ENCODE measurements at places on chromosomes 7 and 10.

- DNase-seq = no peak
Observed at GRCh38 chr7:69953136-69954067, 355.1 kb downstream of the AUTS2 start.

DNA sequence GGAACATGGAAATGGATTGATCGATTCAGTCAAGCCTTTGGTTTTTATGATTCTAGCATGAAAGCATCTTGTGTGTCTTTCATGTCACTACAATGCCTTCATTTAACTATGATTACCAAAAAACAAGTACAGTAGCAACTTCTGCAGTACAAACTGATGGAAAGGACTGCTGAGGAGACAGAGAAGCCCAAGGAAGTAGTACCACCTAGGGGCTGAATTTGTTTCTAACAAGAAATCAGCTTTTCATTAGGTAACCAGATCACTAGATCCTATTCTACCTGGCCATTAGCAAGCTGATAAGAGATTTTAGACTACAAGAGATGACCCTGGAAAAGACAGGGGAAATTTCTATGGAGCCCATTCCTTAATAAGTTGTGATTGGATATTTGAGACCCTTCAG, 3.2 kb upstream of the IFIT1 start:
- no peak for DNase-seq

DNA sequence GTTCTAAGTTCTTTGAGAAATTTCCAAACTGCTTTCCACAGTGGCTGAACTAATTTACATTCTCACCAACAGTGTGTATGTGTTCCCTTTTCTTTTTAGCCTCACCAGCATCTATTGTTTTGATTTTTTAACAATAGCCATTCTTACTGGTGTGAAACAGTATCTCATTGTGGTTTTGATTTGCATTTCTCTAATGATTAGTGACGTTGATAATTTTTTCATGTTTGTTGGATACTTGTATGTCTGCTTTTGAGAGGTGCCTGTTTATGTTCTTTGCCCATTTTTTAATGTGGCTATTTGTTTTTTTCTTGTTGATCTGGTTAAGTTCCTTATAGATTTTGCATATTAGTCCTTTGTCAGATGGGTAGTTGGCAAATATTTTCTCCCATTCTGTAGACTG, 191.4 kb downstream of the AGMO start:
- no peak for DNase-seq

- DNase-seq = no peak
Observed at GRCh38 chr10:60454336-60454735, 64.7 kb upstream of the ANK3 start.

DNA sequence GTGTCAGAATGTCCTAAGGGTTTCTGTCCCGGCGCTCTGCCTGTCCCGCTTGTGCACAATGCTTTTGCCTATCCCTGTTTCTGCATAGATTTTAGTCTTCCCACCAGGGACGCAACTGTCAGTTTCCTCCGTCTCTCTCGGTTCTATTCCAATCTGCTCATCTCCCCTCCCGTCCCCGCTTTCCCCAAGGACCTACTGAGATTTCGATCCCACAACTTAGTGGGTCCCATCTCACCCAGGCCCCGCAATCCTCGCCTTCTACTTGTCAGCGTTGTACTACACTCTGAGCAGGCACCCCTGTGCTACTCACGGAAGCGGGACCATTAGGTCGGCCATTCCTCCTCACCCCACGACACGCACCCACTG, 519 bp upstream of the ZNF655 start:
- DNase-seq = no peak

DNA sequence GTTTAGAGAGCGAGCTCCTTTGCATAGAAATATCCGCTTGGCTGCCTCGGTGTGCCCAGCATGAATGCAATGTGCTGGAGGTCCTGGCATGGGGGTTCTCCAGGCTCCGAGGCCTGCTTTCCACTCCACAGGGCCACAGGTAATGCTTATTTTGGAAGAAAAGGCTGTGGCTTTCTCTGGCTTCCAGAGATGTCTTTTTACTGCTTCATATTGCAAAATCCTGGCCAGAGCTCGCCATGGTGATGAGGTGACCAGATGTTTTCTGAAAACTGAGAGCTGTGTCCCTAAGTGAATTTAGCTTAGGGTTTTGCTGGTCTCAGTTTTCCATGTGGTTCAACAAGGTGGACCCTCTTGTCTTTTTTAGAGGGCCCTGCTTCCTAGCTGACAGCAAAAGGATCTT, 65.2 kb downstream of the BMPER start:
- DNase-seq = no peak

- DNase-seq = no peak
Observed at GRCh38 chr7:116950889-116951351, 2.4 kb upstream of the ST7 start.

- DNase-seq = no peak
Observed at GRCh38 chr7:88399696-88400240, 93.1 kb upstream of the STEAP4 start.

- no peak for DNase-seq
Observed at GRCh38 chr7:130909161-130909836, 175.3 kb upstream of the KLF14 start.

- DNase-seq = no peak
Observed at GRCh38 chr10:1461016-1461415, 276.3 kb downstream of the ADARB2 start.

- no peak for DNase-seq
Observed at GRCh38 chr7:27697861-27698430, 35.3 kb upstream of the HIBADH start.

DNA sequence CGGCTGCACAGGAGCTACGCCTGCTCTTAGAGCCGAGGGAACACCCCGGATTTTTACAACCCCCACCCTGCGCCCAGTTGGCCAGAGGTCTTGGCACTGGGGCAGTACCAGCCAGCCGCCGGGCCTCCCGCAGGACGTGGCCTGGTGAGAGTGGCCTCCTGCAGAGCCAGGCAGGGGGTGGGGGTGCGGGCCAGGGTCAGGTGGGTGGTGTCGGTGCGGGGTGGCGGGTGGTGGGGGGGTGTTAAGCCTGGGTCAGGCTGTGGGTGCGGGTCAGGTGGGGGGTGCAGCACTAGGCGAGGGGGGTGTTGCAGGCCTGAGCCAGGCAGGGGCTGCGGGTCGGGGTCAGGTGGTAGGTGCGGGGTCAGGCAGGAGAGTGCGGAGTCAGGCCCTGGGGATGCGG, 647 bp downstream of the ECHS1 start:
- no peak for DNase-seq

DNA sequence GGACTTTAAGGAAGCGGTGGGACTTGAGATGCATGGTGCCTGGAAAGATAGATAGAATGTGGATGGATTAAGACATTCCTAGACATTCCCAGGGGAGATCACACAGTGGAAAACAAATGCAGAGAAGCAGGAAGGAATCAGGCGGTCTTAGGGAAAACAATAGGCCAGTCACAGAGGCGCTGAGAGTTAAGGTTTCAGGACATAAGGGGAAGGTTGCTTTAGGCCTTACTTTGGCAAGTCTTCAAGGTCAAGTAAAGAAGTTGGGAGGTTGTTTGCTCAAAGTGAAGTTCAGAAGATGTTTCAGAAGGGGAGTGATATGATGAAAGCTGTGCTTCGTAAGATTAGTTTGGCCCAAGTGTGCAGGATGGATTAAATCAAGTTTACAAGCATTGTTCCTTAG, 109.4 kb downstream of the SUGCT start:
- no peak for DNase-seq

DNA sequence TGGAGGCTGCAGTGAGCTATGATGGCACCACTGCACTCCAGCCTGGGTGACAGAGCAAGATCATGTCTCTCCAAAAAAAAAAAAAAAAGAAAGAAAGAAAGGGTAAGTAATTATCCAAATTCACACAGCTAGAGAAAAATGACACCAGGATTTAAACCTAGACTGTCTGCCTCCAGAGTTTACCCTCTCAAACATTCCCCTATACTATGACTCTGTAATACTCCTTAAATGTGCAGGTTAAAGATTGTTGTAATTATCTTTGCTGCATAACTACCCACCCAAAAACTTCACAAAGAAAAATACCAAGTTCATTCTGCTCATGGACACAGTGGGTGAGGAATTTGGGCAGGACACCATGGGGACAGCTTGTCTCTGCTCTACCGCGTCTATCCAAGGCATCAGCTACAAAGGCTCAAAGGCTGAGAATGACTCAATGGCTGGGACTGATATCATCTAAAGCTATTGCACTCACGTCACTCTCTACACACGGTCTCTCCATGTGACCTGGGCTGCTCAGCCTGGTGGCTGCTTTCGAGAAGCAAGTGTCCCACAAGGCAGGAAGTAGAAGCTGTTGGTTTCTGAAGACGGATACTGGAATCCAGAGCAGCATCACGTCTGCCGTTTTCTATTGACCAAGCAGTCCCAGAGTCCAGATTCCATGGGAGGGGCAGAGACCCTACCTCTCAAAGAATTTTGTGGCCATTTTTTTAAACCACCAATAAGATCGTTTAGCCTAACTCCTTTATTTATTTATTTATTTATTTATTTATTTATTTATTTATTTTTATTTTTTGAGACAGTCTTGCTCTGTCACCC, 185.7 kb upstream of the AUTS2 start:
- DNase-seq = peak; percentile 73

DNA sequence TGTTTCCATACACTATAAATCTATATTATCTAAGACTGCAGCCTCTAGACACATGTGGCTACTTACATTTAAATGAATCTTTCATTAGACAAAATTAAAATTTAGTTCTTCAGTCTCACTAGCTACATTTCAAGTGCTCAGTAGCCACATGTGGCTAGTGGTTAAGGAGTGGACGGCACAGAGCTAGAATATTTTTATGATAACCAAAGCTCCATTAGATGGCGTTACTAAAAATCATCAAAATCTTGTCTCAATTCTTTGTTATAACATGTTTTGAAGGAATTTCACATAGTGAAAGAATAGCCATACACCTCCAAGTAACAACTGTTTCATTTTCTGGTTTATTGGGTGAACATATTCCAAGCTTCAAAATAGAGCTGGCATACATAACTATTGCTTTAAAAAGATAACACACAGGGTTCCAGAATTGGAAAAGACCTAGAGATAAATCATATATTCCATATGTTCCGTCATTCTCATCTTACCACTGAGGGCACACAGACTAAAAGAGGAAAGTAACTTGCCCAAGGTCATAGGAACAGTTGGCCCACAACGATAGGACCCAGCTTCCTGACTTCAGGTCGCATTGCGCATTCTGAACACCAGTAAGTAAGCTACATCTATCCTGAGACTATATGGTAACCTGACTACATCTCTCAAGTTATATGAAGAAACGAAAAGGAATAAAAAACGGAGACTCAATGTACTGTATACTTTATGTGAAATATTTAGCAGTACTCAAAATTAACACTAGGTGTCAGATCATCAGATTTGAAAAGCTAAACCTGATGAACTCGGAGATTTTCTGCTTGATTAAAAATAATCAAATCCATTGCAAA, 66.6 kb downstream of the CAV1 start:
- no peak for DNase-seq

DNA sequence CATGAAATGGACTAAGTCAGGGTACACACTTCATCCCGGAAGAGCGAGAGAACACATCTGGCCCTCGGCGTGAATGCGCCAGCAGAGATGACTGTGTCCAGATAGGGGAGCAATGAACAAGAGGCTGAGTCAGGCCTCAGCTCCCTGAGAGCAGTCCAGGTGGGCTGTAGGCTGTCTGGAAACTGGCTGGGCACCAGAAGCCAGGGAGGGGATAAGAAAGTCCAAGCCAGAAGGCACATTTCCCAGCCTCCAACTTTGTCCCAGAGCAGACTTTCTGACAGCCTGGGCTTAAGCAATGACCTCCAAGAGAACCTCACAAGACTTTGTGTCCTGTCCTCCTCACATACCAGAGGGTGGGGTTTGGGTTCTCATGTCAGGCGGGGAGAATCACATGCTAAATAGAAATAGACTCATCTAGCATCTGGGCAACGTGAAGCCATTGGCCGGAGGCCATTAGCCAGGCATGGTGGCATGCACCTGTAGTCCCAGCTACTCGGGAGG, 157.2 kb downstream of the ARHGAP12 start:
- DNase-seq = no peak

DNA sequence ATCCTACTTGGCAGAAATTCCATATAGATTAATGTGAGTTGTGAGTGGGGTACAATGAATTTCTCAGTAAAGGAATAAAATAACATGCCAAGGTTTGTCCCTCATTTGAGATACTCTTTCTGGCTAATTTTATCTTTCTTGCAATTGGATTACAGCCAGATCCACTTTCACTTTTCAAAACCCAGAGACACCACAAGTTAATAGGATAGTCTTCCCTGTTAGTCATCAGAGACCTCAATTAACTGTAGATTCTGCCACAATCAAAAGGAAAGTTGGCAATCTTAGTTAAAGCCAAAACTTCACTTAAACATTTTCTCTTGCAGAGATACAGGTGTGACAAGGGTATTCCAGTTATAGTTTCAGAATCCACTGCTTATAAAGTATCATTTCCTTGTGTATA, 91.4 kb upstream of the PHYHIPL start:
- no peak for DNase-seq

DNA sequence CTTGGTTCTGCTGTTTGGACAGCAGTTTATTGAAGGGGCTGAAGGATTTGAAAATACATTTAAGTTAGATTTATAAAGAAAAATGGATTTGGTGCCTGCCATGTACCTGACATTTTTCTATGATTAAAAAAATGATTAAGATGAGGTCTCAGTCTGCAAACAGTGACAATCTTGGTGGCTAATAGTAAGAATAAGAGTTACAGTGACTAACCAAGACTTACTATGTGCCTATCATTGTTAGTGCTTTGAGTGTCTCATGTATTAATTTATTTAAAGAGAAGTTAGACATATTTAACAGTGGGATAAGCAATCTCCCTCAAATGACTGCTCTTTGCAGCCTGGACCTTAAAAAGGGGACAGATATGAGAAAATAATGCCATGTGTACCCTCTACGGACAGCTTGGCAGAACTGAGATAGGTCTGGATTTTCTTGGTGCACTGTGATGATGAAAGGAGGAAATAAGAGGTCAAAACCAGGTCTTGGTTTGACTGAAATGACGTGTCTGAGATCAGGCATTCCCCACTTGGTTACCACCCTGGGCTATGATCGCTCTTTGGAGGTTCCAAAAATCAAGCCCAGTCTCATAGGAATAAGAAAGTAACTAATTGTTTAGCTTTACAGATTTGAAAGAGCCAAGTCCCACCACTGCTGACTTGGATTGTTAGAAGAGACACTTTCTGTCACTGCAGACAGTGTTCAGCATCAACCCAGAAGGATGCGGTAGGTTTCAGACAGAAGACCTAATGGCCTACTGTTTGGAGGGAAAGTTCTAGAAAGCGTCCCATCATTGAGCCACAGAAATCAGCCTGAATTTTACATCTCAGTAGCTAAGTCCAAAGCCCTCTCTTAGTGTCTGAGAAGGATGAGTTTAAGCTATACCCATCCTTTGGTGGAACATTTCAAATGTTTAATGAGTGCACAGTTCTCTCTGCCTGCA, 2.1 kb downstream of the CASP7 start:
- no peak for DNase-seq

DNA sequence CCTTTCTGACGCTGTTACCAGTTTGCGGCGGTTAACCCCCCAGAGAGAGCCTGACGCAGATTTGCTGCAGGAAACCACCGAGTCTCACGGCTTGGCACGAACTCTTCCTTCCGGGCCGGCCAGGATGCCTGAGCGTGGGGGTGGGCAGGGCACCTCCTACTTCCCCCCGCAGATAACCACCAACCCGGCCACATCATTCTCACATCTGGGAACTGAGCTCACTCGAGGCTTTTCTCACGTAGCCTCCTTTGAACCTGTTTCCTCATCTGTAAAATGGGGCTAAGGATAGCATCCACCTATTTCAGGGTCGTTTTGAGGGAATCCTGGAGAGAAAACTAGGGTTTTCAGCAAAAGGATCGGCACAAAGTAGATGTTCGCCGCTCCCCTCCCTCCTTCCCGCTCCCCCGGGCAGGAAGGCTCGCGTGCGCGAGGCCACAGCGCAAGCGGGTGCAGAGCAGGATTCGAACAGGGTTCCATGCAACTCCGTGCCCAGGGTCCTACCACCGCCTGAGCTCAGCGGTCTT, 23.6 kb downstream of the DDIT4 start:
- no peak for DNase-seq
